Amygdala (tissue), 56 donors: ENCODE measurements at places on chromosomes 6 and 20.

- DNase-seq: no peak
Measured at GRCh38 chr6:152129691-152130151, 322.2 kb downstream of the ESR1 start.

GRCh38 chr6:5305968-5306626 lies 44.8 kb downstream of the FARS2 start:
- DNase-seq: no peak

- DNase-seq: no peak
Measured at GRCh38 chr6:45001663-45002062, 326.5 kb upstream of the RUNX2 start.

GRCh38 chr6:157652601-157653363 lies 170.3 kb upstream of the SNX9 start:
- DNase-seq: no peak

DNA sequence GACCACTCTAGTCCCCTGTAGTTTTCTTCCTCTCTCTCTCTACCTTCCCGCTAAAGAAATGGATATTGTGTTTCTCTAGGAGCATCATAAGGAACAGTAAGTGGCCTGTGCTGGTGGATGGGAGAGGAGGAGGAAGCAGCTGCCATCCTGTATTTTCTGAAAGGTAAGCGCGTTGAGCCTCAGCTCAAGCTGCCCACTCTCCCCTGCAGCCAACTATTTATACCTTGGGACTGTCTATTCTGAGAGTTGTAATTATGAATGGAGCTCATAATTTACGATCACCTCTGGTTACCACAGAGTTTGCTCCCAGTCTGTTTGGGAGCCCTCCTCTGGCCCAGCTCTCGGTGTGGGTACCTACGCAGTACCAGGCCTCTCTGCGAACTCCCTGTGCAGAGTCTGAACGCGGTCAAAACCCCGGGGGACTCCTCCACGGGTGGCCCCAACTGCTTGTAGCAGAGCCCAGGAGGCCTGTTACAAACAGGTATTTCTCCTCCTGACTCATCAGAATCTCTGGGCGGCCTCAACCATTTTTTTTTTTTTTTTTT lies 285.4 kb downstream of the SMOC2 start:
- no peak for DNase-seq

DNA sequence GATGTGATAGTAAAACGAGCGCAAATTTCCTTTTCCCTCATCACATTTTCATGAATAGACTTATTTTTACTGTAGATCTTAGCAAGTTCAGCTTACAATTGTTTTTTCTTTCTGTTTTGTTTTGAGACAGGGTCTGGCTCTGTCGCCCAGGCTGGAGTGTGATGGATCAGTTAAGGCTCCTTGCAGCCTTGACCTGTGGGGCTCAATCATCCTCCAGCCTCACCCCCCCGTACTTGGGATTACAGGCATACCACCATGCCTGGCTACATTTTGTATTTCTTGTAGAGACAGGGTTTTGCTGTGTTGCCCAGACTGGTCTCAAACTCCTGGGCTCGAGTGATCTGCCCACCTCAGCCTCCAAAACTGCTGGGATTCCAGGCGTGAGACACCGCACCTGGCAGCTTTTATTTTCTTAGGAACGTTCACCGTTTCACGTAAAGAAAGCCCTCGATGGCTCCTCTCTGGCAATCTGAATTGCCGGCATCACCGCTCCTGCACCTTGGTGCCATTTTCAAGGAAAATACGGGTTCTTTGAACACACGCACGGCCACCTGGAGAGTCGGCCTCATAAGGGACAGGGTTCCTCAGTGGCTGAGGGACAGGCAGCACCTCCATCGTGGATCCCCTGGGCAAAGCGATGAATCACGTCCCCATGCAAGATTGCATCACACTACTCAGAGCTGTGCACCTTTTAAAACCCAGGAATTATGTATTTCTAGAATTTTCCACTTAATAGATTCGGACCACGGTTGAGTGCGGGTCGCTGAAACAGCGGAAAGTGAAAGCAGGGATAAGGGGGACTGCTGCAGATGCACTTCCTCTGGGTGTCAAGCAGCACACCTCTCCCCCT lies 78.7 kb downstream of the IRF4 start:
- no peak for DNase-seq

GRCh38 chr6:16575655-16576054 lies 185.6 kb downstream of the ATXN1 start:
- no peak for DNase-seq

GRCh38 chr20:48983423-48984400 lies 62.2 kb downstream of the ARFGEF2 start:
- no peak for DNase-seq

GRCh38 chr6:75579951-75580350 lies 21.7 kb upstream of the SENP6 start:
- DNase-seq: no peak

GRCh38 chr6:139242457-139243240 lies 49.1 kb downstream of the TXLNB start:
- no peak for DNase-seq

- DNase-seq: no peak
Measured at GRCh38 chr20:51812861-51813260, 10.5 kb upstream of the SALL4 start.

DNA sequence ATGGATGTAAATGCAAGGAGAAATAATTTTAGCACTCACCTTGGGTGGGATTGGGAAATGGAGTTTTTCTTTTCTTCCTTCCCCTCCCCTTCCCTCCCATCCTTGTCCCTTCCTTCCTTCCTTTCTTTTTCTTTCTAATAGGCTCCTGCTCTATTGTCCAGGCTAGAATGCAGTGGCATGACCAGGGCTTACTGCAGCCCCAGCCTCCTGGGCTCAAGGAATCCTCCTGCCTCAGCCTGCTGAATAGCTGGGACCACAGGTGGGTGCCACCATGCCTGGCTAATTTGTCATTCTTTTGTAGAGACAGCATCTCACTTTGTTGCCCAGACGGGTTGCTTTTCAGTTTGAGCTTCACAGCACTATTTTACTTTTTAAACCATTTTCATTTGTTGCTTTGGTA lies 21.5 kb upstream of the ATRN start:
- DNase-seq: no peak

DNA sequence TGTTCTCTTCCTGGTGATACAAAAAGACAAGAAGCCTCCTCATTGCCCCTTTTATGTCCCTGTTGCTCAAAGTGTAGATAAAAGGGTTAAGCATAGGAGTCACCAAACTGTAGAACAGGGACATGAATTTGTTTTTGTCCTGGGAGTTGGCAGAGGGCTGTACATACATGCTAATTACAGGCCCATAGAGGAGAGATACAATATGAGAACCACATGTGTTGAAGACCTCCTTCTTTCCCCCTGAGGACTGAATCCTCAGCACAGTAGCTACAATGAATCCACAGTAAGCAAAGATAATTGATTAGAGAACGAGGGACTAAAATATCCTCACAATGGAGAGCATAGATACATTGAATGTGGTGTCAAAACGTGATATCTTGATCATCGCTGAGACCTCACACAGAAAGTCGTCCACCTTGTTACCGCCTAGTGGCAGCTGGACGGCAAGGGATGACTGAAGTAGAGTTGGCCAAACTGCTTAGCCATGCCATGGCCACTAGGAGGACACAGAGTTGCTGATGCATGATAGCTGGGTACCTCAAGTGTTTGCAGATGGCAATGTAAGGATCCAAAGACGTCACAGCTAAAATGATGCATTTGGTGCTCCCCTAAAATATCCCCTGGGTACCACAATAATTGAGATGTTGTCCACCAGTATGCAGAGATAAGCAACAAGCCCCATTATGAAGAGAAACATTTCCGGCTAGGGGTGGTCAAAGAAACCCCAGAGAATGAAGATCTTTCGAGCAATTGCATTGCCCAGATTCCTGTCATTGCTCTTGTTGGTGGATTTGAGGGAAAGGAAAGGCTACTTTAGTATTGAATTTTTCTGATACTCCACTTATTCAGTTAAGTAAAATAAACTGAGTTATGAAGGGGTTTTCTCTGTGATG lies 15.0 kb downstream of the OR2B3 start:
- DNase-seq: no peak

GRCh38 chr6:161684731-161685475 lies 411.0 kb upstream of the AGPAT4 start:
- DNase-seq: no peak

GRCh38 chr20:58131551-58132142 lies 96.8 kb downstream of the ANKRD60 start:
- no peak for DNase-seq

- no peak for DNase-seq
Measured at GRCh38 chr6:35903679-35904078, 17.2 kb downstream of the SRPK1 start.

- no peak for DNase-seq
Measured at GRCh38 chr20:3433744-3434143, 26.3 kb upstream of the DNAAF9 start.

- no peak for DNase-seq
Measured at GRCh38 chr6:53898026-53898795, 103.4 kb downstream of the LRRC1 start.

GRCh38 chr6:11785415-11785773 lies 6.8 kb upstream of the ADTRP start:
- no peak for DNase-seq

DNA sequence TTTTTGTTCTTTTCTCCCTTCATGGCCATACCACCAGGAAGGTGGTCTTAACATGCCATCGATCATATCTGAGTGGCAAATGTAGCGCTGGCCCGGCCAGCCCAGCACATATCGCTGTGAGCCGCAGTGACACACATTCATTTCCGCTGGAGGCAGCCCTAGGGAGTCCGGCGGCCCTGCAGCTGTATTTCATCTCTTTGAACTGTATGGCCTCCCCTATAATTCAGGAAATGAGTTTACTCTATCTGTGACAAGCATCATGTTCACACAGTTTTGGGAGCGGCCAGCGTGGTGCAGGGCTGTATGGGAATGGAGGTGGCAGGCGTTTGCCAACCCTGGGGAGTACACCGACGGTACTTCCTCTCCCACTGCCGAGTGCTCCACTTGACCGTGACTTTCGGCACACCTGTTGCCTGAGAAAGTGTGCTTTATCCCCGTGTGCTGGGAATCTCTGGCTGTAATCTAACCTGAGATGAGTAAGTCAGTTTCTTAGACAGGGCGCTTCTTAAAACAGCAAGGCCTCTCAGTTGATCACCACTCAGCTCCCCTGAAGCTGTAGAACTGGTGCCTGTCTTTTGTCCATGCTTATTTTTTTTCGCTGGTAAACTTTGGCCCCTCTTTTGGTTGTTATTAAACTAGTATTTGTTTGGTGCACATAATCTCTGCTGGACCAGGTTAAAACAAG lies 257.1 kb upstream of the TAB2 start:
- DNase-seq: no peak

DNA sequence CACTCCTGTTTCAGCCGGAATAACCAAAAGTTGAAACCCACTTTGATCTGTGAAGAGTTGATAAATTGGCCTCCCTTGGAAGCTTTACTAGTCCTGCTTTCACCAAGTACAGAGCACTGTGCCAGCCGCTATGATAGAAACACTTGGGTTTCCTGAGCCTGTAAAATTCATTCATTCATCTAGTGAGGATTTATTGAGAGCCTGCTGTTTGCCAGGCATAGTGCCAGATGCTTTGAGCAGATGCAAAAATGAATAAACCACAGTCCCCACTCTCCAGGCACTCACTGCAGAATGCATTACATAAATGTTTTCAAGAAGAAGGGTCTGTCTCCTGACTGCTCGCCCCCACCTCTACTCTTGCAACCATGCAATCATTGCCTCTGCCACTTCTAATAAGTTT lies 25.3 kb upstream of the TMEM217 start:
- DNase-seq: peak; percentile 42

- no peak for DNase-seq
Measured at GRCh38 chr6:117206522-117206921, 58.8 kb upstream of the VGLL2 start.

GRCh38 chr20:21272279-21272678 lies 30.9 kb upstream of the XRN2 start:
- DNase-seq: no peak

DNA sequence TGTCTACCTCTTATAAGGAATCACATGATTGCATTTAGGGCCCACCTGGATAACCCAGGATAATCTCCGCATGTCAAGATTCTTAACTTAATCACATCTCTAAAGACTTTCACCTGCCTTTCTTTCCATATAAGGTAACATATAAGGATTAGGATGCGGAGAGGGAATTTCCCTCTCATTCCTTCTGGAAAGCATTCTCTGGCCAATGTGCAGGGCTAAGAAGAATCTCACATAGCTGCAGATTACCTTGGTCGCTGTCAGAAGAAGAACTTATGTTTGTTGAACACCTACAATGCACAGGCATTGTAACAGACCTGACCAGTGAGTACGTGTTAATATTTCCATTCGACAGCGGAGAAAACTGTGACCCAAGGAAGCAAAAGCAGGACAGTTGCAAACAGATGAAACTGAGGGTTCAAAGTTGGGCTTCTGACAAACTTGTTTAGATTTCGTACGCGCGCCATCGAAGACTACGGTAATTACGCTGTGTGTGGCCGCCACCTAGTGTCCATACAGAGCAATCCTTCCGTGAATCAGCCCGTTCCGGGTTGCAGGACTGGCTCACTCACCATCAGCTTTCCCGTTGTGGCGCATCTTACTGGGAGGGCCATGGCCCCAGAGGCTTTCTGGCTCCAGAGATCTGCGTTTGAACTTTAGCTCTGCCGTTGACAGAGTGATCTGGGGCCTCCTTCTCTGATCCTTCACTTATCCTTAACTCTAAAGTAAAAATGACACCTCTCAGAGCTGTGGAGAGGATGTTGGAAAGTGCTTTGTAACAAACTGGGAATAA lies 9.5 kb downstream of the C20orf202 start:
- peak; percentile 14 for DNase-seq

- no peak for DNase-seq
Measured at GRCh38 chr6:167856999-167857660, 30.4 kb downstream of the AFDN start.

GRCh38 chr6:170296423-170296745 lies 5.5 kb upstream of the DLL1 start:
- no peak for DNase-seq

GRCh38 chr6:154267508-154268106 lies 89.0 kb downstream of the IPCEF1 start:
- DNase-seq: no peak

- peak; percentile 25 for DNase-seq
Measured at GRCh38 chr6:8131265-8131897, 29.0 kb upstream of the EEF1E1 start.

DNA sequence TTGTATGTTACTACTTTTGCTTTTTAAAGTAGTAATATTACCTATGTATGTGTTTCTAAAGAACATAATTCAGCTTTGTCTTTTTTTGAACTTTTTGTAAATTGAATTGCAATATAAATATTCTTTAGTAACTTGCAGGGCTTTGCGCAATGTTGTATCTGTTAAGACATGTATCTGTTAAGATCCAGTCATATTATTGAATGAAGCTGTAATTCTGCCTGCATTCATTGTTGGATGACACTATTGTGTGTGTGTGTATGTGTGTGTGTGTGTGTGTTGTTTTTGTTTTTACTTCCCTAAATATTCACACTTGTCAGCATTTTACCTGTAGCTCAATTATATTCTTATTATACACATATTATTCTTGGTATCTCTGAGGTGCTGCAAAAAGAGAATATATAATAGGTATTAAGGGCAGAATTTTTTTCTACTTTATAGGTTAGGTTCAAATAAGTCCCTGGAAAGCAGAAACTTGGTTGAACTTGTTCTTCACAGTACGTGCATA lies 164.0 kb downstream of the MEI4 start:
- no peak for DNase-seq
